ENCODE measurements at places on chromosomes 7 and 10.

DNA sequence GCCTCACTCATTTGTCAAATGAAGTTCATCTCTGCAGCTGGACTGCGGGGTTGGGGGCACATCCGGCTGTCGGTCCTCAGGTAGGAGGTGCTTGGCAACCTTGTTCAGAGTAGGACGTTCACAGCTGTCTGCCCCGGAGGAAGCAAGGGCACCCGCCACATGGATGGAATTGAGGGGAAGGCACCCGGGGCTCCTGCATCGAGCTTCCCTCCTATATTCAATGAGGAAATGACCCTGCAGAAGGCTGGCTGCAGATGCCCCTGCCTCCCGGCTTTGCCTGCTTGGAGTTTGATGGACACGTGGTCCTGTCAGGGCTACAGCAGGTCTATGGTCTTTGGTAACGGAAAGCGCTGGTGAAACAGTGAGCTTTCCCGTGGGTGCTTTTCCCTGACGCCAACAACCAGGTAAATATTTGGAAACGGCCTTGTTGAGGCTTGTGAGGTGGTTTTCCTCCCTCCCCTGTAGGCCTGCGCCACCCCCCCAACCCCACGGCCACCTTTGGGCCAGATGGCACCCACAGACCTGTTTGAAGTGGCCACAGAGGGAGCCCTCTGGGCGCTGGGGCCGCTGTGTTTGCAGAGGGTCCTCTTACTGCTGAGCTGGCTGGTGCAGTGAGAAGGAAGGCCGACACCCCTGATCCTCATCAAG is 32.9 kb downstream of the HTRA1 start:
- DNase-seq: no peak

DNA sequence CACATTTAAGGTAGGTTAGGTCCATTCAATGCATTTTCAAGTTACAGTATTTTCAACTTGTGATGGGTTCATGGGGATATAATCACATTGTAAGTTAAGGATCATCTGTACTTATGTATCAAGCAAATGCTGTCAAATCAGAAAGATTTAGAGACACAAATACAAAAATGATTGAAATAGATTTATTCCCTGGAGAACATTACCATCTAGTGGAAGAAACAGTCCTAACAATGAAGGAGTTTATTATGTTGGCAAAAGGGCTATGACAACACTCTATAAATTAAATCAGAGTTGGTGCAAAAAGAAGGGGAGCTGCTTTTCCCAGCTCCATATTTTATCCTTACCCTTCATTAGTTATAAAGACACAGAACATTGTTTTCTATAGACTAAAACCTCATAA is 69.0 kb downstream of the PRSS58 start:
- no peak for DNase-seq

GRCh38 chr10:44860811-44861736 is 50.1 kb upstream of the TMEM72 start:
- no peak for DNase-seq

GRCh38 chr7:156169474-156170370 is 357.5 kb upstream of the SHH start:
- DNase-seq: no peak

GRCh38 chr7:37430171-37430570 is 18.5 kb downstream of the ELMO1 start:
- DNase-seq: no peak

GRCh38 chr10:70714245-70714644 is 41.9 kb downstream of the ADAMTS14 start:
- DNase-seq: no peak

- no peak for DNase-seq
Measured at GRCh38 chr7:106257752-106258151, 27.0 kb downstream of the NAMPT start.

- no peak for DNase-seq
Measured at GRCh38 chr7:21361413-21362125, 66.3 kb upstream of the SP4 start.

GRCh38 chr10:132265890-132266496 is 41.8 kb downstream of the STK32C start:
- no peak for DNase-seq

DNA sequence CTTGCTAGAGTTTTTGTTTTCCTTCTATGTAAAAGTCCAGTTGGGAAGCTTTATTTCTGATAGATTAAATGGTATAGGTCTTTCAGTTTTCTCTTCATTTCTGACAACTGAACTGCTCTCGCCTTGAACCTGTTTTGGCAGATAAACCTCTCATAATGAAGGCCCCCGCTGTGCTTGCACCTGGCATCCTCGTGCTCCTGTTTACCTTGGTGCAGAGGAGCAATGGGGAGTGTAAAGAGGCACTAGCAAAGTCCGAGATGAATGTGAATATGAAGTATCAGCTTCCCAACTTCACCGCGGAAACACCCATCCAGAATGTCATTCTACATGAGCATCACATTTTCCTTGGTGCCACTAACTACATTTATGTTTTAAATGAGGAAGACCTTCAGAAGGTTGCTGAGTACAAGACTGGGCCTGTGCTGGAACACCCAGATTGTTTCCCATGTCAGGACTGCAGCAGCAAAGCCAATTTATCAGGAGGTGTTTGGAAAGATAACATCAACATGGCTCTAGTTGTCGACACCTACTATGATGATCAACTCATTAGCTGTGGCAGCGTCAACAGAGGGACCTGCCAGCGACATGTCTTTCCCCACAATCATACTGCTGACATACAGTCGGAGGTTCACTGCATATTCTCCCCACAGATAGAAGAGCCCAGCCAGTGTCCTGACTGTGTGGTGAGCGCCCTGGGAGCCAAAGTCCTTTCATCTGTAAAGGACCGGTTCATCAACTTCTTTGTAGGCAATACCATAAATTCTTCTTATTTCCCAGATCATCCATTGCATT is 27.1 kb downstream of the MET start:
- no peak for DNase-seq

DNA sequence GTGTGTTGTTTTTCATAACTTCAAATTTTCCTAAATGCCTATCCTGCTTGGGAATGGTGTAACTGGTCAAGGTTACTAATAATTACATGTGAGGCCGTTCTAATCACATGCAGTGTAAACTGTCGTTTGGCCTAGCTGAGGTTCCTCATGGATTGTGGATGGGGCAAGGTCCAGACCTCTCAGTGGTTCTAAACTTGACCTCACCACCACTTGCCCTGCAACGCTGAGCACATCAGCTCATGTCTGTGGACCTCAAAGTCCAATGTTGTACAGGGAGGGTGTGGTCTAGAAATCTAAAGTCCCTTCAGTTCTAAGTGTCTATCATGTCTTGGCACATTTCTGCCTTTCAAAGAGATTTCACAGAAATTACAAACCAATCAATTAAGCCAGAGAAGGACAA is 15.6 kb downstream of the RBP3 start:
- no peak for DNase-seq

DNA sequence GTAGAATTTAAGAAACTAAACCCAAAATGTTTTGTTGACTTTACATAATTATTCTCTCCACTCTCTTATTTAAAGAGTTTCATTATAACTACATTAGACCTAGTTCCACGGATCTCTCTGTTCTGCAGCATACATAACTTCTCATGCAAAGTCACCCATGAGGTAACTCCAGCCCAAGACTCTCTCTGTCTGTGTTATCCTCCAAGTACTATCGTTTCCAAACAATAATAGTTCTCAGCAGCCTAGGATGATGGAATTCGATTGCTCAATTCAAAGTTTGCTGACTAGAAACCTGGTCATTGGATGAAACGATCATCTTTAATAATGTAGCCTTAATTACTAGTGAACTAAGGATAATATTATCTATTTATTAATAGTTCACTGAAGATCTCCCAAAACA is 203.1 kb upstream of the PTN start:
- no peak for DNase-seq

DNA sequence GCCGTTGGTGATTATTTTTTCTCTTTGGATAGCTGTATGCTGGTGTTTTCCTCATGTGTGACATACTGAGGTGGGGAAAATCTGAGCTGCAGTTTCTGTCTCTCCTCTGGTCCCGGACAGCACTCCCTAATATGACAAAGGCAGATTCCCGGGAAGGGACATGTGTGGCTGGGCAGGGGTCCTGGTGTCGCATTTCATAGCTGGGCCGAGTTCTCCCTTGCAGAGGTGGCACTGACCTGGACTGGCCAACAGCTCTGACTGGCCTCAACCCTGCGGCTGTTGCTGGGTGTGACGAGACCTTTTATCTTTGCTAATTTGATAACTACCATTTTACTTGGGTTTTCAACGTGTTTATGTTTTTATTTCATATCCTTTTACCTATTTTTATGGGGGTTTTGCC is 248.6 kb upstream of the TCERG1L start:
- DNase-seq: no peak
